AG09309 (cell line): ENCODE measurements at places on chromosomes 6 and 20.

- DNase-seq, result no peak
These were observed 453.0 kb downstream of the LMBRD1 start for GRCh38 chr6:69343851-69344250.

DNA sequence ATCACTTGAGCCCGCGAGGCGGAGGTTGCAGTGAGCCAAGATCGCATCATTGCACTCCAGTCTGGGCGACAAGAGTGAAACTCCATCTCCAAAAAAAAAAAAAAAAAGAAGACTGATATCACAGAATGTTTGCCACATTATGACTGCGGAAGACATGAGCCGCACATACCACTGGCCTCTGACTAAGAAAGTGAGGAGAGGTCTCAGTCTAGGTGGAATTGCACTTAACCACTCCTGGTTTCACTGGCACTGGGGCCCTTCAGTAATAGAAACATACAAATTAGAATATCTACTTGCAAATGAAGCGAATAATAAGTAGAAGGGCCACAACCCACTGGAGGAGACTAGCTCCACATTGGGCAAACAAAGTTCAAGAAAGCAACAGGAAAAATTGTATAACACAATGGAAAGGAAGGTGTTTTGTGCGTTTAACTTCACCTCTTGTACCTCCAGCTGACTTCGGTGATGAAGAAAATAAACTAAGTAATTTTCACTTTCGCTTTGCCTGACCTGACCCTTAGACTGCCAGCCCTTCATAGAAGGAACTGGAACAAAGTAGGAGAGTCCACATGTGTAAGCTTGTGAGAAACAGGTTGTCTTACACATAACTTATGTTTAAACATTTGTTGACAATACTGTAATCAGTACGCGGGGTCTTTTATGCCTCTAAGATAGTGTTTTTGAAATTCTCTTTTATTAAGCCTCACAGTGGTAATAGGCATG is 147.5 kb upstream of the TSHZ2 start:
- DNase-seq, result no peak

GRCh38 chr20:45545754-45546453 is 1.3 kb downstream of the EPPIN start:
- peak; percentile 3 for DNase-seq

DNA sequence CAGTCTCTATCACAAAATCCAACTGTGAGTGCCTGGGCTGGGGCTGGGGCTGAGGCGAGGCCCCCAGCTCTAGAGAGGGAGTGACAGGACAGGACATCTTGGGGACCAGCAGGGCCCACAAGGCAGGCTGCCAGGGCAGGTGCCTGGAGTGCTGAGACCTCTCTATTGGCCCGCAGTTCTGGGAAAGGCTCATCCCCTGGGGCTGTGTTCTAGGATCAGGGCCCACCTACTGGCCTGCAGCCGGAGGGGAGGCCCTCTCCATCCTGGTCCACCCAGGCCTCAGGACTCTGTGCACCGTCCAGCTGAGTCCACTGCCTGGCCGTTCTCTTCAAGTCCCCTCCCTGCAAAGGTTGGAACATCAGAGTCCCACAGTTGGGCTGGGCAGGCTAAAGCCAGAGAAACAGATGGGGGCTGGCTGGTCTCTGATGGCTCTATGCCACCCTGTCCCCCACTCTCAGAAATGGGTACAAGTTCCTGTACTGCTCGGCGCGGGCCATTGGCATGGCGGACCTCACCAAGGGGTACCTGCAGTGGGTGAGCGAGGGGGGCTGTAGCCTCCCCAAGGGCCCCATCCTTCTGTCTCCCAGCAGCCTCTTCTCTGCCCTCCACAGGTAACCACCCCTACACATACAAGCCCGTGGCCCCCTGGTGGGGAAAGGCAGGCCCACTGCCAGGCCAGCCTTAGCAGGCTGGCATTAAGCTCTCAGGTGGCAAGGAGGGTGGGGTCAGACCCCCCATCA is 9.0 kb downstream of the EMILIN3 start:
- DNase-seq, result no peak

DNA sequence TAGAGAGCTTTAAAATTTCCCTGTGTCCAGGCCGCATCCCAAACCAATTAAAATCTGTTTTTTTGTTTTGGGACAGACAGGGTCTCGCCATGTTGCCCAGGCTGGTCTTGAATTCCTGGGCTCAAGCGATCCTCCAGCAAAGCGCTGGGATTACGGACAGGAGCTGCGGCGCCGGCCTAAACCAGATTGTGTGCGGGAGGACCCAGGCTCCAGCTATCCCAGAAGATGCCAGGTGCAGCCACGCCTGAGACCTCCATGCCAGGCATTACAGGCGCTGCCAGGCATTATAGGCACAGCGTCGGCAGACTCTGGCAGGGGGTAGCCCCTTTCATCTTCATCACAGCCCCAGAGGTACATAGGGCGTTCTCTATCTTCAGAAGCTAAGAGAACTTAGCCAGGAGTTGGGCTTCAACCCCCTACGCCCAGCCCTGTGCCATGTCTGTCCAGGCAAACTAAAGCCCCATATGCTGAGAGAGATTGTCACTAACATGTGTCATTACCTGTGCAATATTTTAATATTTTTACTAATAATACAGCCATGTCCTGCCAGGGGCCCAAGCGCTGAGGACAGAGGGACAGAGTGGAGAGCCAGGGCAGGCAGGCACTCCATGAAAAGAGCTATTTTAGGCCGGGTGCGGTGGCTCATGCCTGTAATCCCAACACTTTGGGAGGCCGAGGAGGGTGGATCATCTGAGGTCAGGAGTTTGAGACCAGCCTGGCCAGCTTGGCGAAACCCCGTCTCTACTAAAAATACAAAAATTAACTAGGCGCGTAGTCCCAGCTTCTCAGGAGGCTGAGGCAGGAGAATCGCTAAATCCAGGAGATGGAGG is 9.8 kb upstream of the GRM4 start:
- DNase-seq, result no peak

DNA sequence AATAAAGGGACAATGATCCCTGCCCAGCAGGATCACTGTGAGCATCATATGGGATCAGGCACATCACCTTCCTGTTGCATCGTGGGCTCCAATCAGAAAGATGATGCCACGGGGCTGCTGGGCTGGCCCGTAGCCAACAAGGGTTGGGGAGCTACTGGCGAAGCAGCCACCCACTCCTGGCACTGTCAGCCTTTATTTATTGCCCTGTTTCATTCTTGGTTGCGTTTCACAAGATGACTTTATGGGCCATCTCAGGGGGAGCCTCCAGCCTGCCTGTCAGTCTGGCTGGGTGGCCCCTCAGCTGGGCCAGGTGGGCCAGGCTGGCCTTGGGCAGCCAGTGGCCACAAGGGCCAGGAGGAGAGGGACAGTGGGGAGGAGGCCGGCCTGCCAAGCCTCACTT is 17.3 kb downstream of the VSTM2L start:
- DNase-seq, result no peak

DNA sequence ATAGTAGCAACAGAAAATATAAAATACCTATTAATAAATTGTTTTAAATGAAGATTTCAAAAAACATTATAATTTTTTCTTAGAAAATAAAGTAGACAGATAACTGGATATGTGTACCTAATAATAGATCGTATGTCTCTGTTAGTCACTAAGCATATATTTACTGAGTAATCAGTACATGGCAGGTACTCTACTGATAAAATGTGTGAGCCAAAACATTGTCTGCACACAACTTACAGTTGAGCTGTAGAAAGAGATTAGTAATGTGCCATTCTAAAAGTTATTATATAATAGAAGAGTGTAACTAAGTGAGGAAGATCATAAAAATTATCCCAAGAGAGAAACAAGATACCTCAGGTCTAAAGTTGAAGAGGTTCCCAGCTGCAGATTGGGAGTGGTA is 929.9 kb upstream of the EPHA7 start:
- DNase-seq, result no peak

DNA sequence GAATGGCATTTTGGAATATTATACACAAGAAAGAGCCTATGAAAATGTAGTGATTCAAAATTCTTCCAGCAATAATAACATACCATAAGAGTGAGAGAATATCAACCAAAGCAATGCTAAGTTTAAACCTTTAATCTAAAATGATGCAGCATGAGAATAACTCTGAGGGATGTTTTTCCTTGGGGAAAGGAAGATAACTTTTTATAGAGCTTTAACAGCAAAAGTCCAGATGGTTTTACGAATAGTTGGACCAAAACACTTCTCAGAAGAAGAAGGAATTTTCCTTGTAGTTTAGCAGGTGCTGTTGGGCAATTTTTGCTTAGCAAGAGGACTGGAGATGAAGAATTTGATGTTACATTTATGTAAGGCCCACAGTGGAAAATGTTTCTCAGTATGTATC is 1503.2 kb downstream of the HACE1 start:
- no peak for DNase-seq

GRCh38 chr6:26593278-26594130 is 3.2 kb upstream of the ABT1 start:
- no peak for DNase-seq

GRCh38 chr6:143018955-143019354 is 41.7 kb upstream of the AIG1 start:
- DNase-seq, result no peak

DNA sequence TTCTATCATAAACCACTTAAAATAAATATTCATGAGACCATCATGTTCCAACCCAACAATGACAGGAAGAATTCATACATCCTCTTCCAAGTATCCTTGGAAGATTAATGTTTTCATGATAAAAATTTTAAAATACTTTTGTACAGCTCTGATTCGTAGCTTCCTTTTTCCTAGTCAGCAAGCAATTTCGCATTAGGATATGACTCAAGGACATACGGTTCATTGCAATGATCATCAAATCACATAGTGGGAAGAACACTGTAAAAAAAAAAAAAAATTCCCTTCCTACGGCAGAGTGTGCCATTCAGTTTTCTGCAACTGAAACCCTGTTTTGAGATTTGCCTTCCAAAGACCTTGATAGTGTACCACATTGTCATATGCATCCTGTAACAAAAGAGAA is 35.3 kb upstream of the GFOD1 start:
- peak; percentile 37 for DNase-seq

DNA sequence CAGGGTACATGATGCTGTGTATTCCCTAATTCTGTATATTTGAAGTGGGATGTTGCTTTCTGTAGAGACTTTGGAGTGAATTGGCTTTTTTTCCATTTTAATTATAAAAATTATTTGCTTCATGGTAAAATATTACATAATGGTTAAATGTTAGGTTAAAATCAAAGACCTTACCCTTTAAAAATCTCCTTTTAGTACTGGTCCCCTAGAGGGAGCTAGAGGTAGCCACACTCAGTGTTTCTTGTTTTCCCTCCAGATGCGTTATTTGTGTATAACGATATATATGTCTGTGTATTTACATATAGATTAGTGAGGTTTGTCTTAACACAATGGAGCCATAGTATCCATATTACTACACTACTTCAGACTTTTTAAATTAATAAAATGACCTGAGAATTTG is 146.7 kb downstream of the PLCB4 start:
- no peak for DNase-seq
